ENCODE measurements at places on chromosomes 6 and 20. TPM values are rescaled to one million over a fixed set of nuclear protein-coding genes. Genes with fewer than 3 reads are reported as not detected.

CALHM4 gene
- total RNA-seq: not detected

SMLR1 gene
- not detected for total RNA-seq

C6orf15 gene
- total RNA-seq: not detected

CTAGE9 gene
- total RNA-seq: not detected

LGSN gene
- total RNA-seq: not detected

PCSK2 gene
- not detected for total RNA-seq

MYCT1 gene
- total RNA-seq: under 0.01 TPM

MUCL3 gene
- total RNA-seq: not detected

ZSCAN16 gene
- total RNA-seq: 4.9 TPM

ARMC2 gene
- 1.7 TPM for total RNA-seq

TSBP1 gene
- total RNA-seq: not detected

BPI gene
- not detected for total RNA-seq

DTNBP1 gene
- 7.6 TPM for total RNA-seq

DACT2 gene
- total RNA-seq: not detected

TMEM74B gene
- not detected for total RNA-seq

IL22RA2 gene
- not detected for total RNA-seq

SULF2 gene
- total RNA-seq: 2.0 TPM

EPB41L1 gene
- total RNA-seq: 24.7 TPM

PRKN gene
- 3.4 TPM for total RNA-seq

REPS1 gene
- total RNA-seq: 29.5 TPM

MAFB gene
- 0.33 TPM for total RNA-seq

CDH4 gene
- 8.5 TPM for total RNA-seq

MED23 gene
- 28.2 TPM for total RNA-seq

FAM83C gene
- total RNA-seq: not detected
